ENCODE measurements at places on chromosomes 5 and 9.

DNA sequence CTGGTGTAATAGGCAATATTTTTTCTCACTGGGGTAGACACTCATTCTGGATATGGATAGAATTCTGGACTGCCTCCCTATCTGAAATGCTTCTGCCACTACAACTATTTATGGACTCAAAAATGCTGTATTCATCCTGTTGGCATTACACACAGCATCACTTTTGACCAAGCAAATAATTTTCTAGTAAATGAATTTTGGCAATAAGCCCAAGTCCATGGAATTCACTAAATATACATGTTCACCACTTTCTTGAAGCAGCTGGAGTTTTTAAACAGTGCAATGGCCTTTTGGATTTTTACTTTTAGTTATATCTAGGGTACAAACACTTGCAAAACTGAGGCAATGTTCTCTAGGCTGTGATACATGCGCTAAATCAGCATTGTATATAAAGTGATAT is 724.9 kb upstream of the EDIL3 start:
- DNase-seq = no peak

DNA sequence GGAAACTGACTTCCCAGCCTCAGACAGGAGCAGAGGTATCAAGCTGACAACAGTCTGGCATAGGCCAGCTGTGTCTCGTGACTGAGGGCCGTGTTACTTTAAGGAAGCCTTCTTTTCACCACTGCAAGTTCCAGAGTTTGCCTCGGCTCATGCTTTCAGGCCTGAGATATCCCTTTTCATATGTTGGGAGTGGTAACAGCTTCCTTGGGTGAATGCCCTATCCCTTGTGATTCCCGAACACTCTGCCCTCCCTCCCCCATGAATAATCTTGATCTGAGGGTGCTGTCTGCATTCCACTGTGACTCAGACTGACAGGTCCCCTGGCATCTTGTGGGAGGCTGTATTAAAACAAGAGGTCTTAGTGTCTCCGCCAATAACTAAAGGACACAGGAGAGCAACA is 49.7 kb upstream of the ARL15 start:
- no peak for DNase-seq

GRCh38 chr9:135950135-135950682 is 11.0 kb downstream of the UBAC1 start:
- DNase-seq = no peak

DNA sequence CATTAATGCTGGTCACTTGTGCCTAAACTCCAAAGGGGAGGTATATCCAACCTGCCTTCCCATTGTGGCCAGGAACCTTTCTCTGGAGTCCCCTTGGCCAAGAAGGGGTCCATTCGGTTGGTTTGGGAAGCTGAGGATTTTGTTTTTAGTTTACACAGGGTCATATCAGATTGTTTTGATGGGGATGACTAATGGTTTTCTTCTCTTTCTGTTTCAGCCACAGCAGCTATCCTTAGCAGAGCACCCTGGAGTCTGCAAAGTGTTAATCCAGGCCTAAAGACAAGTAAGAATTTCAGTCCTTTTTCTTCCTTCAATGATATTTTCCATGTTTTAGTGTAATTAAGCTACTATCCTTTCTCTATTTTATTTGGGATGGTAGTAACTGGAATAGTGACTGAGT is 127.8 kb upstream of the CCDC152 start:
- no peak for DNase-seq

DNA sequence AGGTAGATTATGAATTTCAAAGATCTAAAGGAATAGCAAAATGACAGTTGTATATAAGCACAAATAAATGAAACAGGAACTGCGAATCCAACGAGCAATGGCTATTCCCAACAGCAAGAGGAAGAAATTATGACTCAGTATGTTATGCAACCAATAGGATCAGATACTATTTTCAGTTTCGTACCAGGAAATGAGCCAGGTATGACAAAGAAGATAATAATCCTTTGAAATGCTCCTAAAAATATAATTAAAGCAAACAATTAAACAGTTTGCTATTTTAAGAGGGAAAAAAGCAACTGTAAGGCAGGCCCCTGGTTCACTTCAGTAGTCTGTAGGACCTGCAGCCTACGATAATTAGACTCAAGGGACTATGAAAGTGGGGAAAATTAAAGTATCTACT is 58.9 kb downstream of the AUH start:
- DNase-seq = no peak

DNA sequence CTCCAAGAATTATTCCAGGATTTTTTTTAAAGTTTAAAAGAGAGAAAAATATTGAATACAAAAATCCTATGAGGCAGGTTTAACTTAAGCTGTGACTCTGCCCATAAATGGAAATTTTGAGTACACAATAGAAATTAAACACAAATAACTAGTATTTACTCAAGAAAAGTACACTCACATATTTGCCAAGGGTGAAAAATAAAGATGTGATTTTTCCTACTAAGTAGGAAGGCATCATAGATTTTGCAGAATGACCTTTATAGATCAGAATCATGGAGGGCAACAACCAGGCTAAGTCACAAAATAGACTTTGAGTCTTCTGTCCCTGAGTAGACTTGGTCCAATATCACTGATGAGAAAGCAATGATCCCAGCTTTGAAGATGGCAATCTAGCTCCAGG is 102.7 kb upstream of the SLC12A2 start:
- no peak for DNase-seq

DNA sequence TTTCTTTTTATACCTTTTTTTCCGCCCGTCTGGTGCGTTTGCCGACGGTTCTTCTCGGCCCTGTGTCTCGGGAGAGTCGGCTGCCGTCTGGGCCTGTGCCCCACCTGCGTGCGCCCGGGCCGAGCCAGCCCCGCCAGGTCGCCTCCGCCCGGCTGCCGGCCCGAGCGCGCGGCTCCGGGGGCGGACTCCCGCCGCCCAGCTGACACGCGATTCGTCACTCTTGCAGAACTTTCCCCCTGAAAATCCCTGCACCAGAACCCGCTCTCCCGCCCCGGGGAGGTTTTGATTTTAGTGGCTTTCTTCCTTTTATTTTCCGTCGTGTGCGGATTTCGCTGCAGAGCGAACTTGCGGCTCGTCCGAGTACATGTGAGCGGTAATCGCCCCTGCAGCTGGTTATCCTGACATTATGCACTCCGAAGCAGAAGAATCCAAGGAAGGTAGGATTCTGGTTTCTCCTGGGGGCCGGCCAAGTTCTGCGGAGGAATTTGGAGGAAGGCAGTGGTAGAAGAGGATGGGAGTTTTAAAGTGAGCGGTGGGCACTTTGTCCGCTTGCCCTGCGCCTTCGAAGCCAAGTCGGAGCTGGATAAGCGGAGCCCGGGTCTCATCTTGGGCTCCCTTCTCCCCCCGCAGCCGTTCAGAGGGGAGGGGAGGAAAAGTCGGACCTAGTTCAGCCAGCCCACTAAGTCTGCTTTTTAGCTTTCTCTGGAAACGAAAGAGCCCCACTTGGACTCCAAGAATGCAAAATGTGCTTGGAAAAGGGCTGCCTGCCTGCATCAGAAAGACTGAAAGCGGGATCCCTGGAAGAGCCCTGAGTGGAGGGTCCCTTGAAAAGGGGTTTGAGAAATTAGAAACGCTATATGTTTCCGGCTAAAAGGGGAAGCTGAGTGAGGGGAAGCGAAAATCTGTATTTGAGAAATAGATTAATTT is at the start of gene TNFAIP8:
Gene TNFAIP8, plus strand, starts transcription at position 335 of the 927 bp plus-strand sequence. Its CDS starts 72 bp downstream, at position 407.
- peak; percentile 74 for DNase-seq

DNA sequence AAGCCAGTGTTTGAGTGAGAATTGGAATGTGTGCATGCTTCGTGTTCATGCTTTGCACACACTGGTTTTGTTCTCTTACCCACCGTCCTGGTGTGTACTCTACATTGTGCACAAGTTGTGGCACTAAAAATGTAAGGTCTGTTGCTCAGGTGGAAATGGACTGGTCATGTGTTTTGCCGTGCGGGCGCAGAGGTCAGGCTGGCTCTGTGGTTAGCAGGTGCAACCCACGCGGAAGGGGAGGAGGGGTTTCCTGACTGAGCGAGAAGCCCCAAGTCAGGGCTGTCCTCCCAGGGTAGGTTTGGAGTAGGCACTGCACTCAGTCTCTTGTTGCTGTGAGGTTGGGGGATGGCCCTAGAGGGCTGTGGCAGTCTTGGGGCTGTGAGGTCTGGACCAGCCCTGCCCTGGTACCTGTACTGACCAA is 86.6 kb downstream of the EHMT1 start:
- peak; percentile 81 for DNase-seq

- no peak for DNase-seq
These were observed 29.2 kb upstream of the NEK6 start for GRCh38 chr9:124228516-124228915.

GRCh38 chr5:36606428-36607113 is at the start of gene SLC1A3:
SLC1A3 (plus strand) TSS chr5:36606606; CDS start chr5:36608424, 1,818 bp downstream.
- DNase-seq = peak; percentile 40

- no peak for DNase-seq
These were observed 77.7 kb upstream of the ADAMTS2 start for GRCh38 chr5:179422908-179423481.

- DNase-seq = no peak
These were observed 5.1 kb downstream of the CAMK4 start for GRCh38 chr5:111229221-111229835.

DNA sequence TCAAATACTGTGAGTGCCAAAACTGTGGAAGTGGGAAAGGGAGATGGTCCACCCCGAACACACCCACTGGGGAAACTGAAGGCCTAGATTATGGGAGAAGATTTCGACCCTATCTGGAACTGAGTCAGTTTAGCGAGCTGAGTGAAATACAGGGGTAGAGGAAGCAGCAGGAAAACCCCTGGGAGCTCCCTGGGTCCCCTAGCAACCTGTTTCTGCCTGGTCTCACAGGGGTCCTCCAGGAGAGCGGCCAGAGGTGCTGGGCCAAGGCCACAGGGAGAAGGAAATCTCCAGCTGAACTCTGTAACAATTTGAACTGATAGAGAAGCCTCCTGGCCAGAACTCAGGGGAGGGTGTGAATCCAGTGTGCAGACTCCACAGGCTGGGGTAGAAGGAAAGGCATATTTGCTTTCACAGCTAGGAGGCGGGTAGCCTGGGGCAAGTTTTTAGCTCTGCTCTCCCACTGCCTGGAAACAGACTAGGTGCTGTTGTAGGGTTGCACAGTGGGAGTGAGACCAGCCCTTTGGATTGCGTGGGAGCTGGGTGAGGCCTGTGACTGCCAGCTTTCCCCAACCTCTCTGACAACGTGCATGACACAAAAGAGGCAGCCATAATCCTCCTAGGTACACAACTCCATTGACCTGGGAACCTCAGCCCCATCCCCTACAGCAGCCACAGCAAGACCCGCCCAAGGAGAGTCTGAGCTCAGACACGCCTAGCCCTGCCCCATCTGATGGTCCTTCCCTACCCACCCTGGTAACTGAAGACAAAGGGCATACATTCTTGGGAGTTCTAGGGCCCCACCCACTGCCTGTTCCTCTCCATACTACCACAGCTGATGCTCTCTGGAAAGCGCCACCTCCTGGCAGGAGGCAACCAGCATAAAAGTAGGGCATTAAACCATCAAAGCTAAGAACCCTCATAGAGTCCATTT is 78.8 kb upstream of the GPBP1 start:
- no peak for DNase-seq

DNA sequence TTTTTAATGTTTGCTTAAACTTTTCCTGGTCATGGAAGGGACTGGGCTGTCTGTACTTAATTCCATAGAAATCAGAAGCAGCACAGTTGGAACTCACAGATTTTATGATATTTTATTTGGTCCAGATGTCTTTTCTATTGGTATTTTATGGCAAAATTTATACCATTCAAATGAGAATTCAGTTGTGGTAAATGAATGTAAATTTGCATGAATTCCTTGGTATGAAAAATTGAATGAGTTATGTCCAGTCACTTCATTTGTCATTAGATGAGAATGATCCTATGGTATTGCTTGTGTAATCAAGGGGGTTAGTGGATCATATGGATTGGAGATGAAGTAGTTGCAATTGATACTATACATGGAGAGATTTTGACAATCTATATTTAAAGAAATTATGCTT is 188.0 kb downstream of the KDM4C start:
- DNase-seq = no peak
